ENCODE measurements at places on chromosomes 3 and 15. TPM values are rescaled to one million over a fixed set of nuclear protein-coding genes. Genes with fewer than 3 reads are reported as not detected.

ALG1L2 gene
- not detected for total RNA-seq

SEMA3F gene
- total RNA-seq = 7.1 TPM

FRMD5 gene
- 4.1 TPM for total RNA-seq

DZIP1L gene
- 5.4 TPM for total RNA-seq

HERC2 gene
- 51.8 TPM for total RNA-seq

KNG1 gene
- not detected for total RNA-seq

APBA2 gene
- total RNA-seq = 21.8 TPM
